ENCODE measurements at places on chromosomes 4 and X. TPM values are rescaled to one million over a fixed set of nuclear protein-coding genes. Genes with fewer than 3 reads are reported as not detected.

DNA sequence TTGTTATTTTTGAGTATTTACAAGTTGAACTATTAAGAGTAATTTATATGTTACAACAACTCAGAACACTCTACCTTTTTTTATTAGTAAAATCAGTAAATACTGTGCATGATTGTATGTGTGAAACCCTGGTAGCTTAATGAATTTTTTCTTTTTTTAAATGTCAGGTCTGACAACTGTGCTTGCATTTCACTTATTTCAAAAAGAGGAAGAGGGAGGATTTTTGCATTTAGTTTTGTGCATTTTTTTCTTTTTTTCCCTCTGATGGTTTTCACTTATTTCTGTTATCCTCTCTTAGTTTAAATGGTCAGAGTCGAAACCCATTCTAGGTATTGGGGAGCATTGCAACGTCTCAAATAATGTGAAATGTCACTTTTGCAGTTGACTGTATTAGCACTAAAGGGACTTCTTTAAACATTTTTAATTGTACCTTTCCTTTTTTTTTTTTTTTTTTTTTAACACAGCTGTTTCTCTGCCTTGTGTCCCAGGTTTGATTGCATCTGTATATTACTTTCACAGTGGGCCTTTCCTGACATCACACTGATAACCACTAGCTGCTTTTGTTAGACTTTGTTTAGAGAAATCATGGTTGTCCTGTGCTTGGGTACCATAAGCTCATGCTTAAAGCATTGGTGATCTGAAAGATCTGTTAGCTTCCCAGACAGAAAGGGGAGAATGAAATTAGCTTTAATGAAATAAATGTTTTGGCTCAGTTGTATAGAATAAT lies 28.5 kb downstream of the MOB1B start:
- no peak for DNase-seq

AR gene
- polyA plus RNA-seq = 7.6 TPM

DNA sequence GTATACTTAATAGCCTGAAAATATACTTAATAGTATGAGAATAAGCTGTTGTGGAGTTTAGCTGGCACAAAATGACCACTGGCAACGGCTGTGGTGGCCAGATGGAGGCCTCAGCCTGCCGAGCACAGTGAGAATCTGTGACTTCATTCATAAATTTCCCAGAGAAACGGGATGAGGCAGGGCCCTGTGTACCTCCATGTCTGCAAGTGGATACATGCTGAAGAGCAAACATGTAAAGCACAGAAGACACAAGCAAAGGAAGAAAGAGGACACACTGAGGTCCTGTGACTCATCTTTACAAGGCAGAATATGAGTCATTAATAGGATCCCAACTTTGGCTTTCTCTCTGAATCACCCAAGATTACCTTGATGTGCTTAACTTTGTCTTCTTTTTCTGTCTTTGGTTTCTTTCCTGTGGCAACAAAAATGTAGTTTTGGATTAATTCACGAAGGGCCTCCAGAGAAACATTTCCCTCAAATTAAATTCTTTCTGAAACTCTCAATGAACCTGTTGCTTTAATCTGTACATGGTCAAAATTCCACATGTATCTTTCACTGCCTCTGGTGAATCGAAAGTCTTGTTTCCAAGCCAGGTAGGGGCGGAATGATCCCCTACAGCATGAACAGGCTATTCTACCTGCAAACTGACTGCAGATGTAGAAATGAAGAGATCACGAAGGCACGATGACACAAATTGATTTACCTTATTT lies 56.4 kb downstream of the IRF2 start:
- no peak for DNase-seq

DNA sequence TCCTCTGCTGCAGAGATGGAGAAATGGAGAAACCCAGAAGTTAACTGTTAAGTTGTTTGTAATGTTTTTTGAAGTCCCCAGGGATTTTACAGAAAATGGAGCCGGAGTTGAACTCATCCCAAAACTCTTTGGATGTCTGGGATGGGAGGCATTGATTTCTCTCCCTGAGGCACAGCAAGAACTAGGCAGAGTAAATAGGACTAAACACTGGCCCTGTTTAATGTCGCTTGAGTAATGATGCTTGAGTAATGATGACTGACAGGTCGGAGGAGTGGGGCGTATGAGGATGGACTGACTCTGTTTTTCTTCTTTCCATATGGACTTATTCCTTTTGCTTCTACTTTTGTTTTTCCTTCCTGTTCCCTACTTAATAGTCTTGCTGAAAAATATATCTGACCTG lies 69.9 kb downstream of the ARHGAP10 start:
- DNase-seq = no peak

- DNase-seq = no peak
These were observed 884.5 kb upstream of the ADGRL3 start for GRCh38 chr4:60315586-60315985.

MAGEA10 gene
- not detected for polyA plus RNA-seq

GRCh38 chrX:11566789-11567188 lies 98.9 kb downstream of the ARHGAP6 start:
- DNase-seq = no peak

DIPK2B gene
- 24.2 TPM for polyA plus RNA-seq

ENPEP gene
- polyA plus RNA-seq = 20.4 TPM

DNA sequence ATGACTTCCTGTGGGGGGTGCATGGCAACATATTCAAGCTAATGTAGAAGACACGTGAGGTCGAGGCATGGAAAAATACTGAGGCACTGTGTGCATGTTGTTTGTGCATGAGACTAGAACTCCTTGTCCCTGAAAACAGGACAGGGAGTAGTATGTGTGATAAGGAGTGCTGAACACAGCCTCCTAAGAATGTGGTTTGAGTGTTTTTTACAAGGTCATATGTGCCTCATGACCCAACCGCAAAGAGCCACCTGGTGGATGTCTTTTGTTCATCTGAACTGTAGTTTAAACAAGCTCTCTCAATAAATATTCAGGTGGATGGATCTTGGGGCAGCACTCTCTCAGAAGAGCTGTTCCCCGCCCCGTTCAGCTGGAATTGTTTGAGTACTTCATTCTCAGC lies 226.6 kb downstream of the NLGN4X start:
- DNase-seq = no peak
